ENCODE measurements at places on chromosomes 1 and 21. TPM values are rescaled to one million over a fixed set of nuclear protein-coding genes. Genes with fewer than 3 reads are reported as not detected.

The GOLT1A gene
- not detected for total RNA-seq

The LPAR3 gene
- 0.59 TPM for total RNA-seq

The CLIC6 gene
- not detected for total RNA-seq

The CD1E gene
- total RNA-seq, result not detected

The GPR25 gene
- 0.86 TPM for total RNA-seq

The B3GALT5 gene
- not detected for total RNA-seq

The TAF1A gene
- 15.2 TPM for total RNA-seq

The NPPB gene
- total RNA-seq, result not detected

The TSPEAR gene
- total RNA-seq, result not detected

The TNFRSF8 gene
- 2.2 TPM for total RNA-seq

The CNN3 gene
- 11.8 TPM for total RNA-seq

The SHE gene
- 0.04 TPM for total RNA-seq

The APCS gene
- not detected for total RNA-seq

The LAD1 gene
- 0.10 TPM for total RNA-seq

The VCAM1 gene
- total RNA-seq, result not detected

The GREM2 gene
- not detected for total RNA-seq

The CNR2 gene
- total RNA-seq, result 51.0 TPM

- no peak for DNase-seq
- H3K4me1 ChIP-seq, result peaks cover 19% of the 10 kb centered on the region
- H3K27ac ChIP-seq, result no peak overlapping the region
Observed at GRCh38 chr1:17192394-17193221, 12.3 kb upstream of the PADI1 start.

GRCh38 chr1:184300446-184300845 is 86.4 kb upstream of the C1orf21 start:
- no peak for DNase-seq
- no peaks in the 10 kb centered on the region for H3K36me3 ChIP-seq
- H3K27ac ChIP-seq, result no peak overlapping the region
- no peak overlapping the region for H3K4me3 ChIP-seq
- no peaks in the 10 kb centered on the region for H3K4me1 ChIP-seq

GRCh38 chr21:28971171-28971570 is 21.5 kb downstream of the LTN1 start:
- H3K4me3 ChIP-seq, result no peak overlapping the region
- H3K27ac ChIP-seq, result no peak overlapping the region
- DNase-seq, result no peak
- no peaks in the 10 kb centered on the region for H3K4me1 ChIP-seq
- no peaks in the 10 kb centered on the region for H3K27me3 ChIP-seq

GRCh38 chr1:34747638-34747941 is 7.3 kb upstream of the GJB5 start:
- H3K27ac ChIP-seq, result no peak overlapping the region
- no peak overlapping the region for H3K4me3 ChIP-seq
- no peaks in the 10 kb centered on the region for H3K36me3 ChIP-seq
- H3K27me3 ChIP-seq, result peaks cover 8% of the 10 kb centered on the region
- no peak for DNase-seq
- no peaks in the 10 kb centered on the region for H3K4me1 ChIP-seq

- H3K27me3 ChIP-seq, result peaks cover 12% of the 10 kb centered on the region
- no peak for DNase-seq
- no peaks in the 10 kb centered on the region for H3K36me3 ChIP-seq
- peaks cover 20% of the 10 kb centered on the region for H3K4me1 ChIP-seq
- H3K27ac ChIP-seq, result no peak overlapping the region
Observed at GRCh38 chr21:34200288-34200905, 127.0 kb downstream of the MRPS6 start.

- H3K27ac ChIP-seq, result no peak overlapping the region
- DNase-seq, result no peak
- H3K4me3 ChIP-seq, result no peak overlapping the region
- H3K36me3 ChIP-seq, result peaks cover 44% of the 10 kb centered on the region
Observed at GRCh38 chr1:150688763-150689162, 8.2 kb downstream of the GOLPH3L start.

GRCh38 chr1:82346141-82346540 is 545.4 kb downstream of the ADGRL2 start:
- H3K27ac ChIP-seq, result no peak overlapping the region
- H3K4me3 ChIP-seq, result no peak overlapping the region
- DNase-seq, result no peak
- no peaks in the 10 kb centered on the region for H3K4me1 ChIP-seq

GRCh38 chr1:207919523-207920170 is 8.7 kb upstream of the CD34 start:
- H3K4me3 ChIP-seq, result no peak overlapping the region
- peaks cover 7% of the 10 kb centered on the region for H3K4me1 ChIP-seq
- no peak for DNase-seq
- no peak overlapping the region for H3K27ac ChIP-seq
- H3K36me3 ChIP-seq, result no peaks in the 10 kb centered on the region

DNA sequence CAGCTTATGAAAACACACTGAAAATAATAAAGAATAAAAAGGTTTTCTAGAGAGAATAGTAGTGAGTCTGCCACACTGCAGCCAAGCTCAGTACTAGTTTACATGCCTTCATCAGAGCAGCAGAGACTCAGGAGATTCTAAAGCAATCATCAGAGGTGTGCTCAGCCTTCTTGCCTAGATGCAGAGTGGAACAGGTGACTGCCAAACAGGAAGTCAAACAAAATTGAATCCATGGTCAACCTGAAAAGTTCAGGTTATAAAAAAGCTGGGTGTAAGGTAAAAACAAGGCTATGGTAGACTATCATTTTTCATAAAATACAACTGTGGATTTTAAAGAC is 165.3 kb upstream of the C1orf105 start:
- no peak overlapping the region for H3K27ac ChIP-seq
- DNase-seq, result no peak
- no peaks in the 10 kb centered on the region for H3K27me3 ChIP-seq

DNA sequence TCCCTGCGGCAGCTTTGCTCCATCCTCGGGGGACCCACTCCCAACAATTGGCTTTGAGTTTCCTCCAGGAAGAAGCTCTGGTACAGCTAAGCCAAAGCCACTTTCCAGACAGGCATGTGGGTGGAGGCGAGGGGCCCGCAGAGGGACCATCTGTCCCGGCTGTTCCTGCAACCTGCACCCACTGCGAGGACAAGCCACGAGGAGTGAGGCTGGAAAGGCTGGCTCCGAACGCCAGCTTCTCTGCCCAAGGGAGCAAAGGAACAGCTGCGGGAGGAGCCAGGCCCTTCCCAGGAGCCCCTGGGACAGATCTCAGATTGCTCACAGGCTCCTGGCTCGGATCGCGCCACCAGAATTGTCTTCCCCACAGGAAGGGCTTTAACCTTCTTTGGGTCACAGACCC is 28.3 kb upstream of the PEF1 start:
- peaks cover 28% of the 10 kb centered on the region for H3K27me3 ChIP-seq
- no peak for DNase-seq
- no peak overlapping the region for H3K27ac ChIP-seq

DNA sequence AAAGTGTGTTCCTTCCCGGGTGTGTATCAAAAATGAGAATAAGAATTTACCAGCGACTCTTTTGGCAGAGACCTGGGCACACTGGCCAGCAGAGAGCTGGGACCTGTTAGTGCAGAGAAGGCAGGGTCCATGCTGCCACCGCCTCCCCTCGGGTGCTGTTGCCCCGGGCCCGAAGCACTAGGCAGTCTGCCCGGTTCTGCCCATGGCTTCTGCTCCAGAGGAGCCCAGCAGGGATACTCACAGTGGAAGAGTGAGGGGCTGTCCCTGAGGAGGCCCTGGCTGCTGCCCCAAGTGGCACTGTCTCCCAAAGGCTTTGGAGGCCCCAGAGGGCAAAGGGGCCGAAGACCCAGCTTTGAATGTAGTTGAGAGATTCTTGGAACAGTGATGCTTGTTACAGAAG is 80.5 kb downstream of the MIS18A start:
- H3K36me3 ChIP-seq, result no peaks in the 10 kb centered on the region
- no peak overlapping the region for H3K27ac ChIP-seq
- DNase-seq, result no peak
- no peak overlapping the region for H3K4me3 ChIP-seq

DNA sequence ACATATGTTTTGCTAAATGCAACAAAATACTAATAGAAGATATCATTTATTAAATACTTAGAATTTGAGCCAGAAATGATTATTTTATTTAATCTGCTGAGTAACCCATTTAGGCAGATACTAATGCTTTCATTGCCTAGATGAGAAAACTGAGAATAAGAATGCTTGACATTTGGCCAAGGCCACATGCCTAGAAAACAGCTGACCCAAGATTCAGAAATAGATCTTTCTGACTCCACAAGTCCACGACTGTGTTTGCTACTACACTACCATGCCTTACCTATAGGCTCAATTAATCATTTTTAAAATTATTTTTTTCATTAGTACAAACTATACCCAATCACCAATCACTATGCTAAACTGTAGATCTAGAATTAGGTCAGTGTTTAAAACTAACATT is 129.7 kb downstream of the ATP1B1 start:
- no peak for DNase-seq
- no peaks in the 10 kb centered on the region for H3K27me3 ChIP-seq
- H3K4me3 ChIP-seq, result no peak overlapping the region
- H3K4me1 ChIP-seq, result no peaks in the 10 kb centered on the region

GRCh38 chr1:107935396-107936064 is 29.4 kb downstream of the VAV3 start:
- DNase-seq, result peak; percentile 25
- H3K4me3 ChIP-seq, result peak overlapping the region; percentile 68
- peak overlapping the region; percentile 84 for H3K27ac ChIP-seq
- H3K27me3 ChIP-seq, result no peaks in the 10 kb centered on the region
- peaks cover 2% of the 10 kb centered on the region for H3K36me3 ChIP-seq

- no peak overlapping the region for H3K27ac ChIP-seq
- H3K36me3 ChIP-seq, result no peaks in the 10 kb centered on the region
- peaks cover 2% of the 10 kb centered on the region for H3K4me1 ChIP-seq
- H3K27me3 ChIP-seq, result no peaks in the 10 kb centered on the region
- H3K4me3 ChIP-seq, result no peak overlapping the region
- DNase-seq, result no peak
Observed at GRCh38 chr1:41502912-41503311, 18.4 kb upstream of the EDN2 start.

DNA sequence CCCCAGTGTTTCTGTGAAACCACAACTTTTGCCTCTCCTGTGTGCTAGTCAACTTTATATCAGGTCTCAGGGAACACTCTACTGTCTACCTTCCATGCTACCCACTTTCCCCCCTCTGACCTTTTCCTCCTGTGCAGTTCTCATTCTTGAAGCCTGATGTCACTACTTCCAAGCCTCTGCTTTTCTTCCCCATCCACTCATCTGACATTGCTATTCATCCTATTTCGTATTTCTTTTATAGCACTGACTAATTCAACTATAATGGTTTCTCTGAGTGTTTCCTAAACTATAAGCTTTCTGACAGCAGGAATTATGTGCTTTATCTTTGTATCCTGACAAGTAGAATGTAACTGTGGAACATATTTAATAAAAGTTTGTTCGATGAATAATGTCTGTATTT is 18.2 kb upstream of the DPH5 start:
- no peaks in the 10 kb centered on the region for H3K27me3 ChIP-seq
- peaks cover 45% of the 10 kb centered on the region for H3K4me1 ChIP-seq
- H3K27ac ChIP-seq, result no peak overlapping the region
- no peak for DNase-seq
- H3K36me3 ChIP-seq, result peaks cover 31% of the 10 kb centered on the region

- no peak overlapping the region for H3K4me3 ChIP-seq
- DNase-seq, result peak; percentile 36
- H3K27ac ChIP-seq, result no peak overlapping the region
- no peaks in the 10 kb centered on the region for H3K36me3 ChIP-seq
- peaks cover 4% of the 10 kb centered on the region for H3K4me1 ChIP-seq
- H3K27me3 ChIP-seq, result peaks cover 33% of the 10 kb centered on the region
Observed at GRCh38 chr1:53485478-53486394, 26.5 kb downstream of the DMRTB1 start.

DNA sequence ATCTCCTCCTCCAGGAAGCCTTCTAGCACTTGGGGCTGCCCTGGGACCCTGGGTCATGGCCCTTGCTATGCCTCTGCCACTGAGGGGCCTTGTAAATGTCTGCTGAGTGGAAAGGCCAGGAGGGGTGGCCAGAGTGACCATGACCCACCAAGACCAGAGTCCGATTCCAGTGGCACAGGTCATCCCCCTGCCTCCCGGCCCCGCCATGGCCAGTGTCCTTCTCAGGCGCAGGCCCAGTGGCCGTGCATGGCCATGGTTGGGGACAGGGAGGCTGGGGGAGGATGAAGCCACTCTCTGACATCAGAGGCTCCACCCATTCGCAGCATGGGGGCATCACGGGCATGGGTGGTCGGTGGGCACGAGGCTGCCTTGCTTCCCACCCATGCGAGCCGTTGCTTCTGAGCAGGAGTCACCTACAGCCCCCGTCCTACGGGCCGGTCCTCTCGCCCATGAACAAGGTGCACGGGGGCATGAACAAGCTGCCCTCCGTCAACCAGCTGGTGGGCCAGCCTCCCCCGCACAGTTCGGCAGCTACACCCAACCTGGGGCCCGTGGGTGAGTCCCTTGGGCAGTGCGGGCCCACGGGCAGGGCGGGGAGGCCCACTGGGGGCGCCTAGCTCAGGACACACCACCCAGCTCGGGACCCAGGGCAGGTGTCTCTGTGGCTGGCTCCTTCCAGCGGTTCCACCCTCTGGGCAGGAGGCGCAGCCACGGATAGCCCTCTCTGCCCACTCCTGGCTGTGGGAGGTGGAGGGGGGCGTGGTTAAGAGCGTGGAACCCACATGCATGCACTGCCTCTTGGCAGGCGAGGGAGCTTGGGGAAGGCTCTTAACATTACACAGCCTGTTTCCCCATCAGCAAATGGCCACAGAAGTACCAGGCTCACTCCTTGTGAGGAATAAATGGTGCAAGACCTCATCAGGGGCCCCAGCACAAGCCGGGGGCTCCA is 22.4 kb upstream of the CCDC27 start:
- H3K4me3 ChIP-seq, result no peak overlapping the region
- no peak for DNase-seq
- H3K36me3 ChIP-seq, result no peaks in the 10 kb centered on the region
- H3K27ac ChIP-seq, result no peak overlapping the region

DNA sequence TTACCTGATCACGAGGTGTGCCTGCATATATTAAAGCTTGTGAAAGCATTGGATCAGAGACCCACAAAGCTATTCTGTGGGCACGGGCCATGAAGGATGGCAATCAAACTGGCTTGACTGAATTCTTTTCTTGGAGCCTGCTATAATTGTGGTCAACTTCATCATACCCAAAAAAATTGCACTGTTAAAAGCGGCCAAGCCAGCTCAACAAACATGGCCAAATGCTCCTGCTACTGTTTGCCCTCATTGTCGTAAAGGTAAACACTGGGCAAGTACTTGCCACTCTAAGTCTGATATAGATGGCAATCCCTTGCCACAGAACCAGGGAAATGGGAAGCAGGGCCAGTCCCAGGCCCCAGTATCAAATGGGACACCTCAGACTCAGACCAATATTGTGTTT is 6.6 kb upstream of the GSTM5 start:
- DNase-seq, result no peak
- H3K27ac ChIP-seq, result no peak overlapping the region
- H3K4me1 ChIP-seq, result no peaks in the 10 kb centered on the region
- H3K4me3 ChIP-seq, result no peak overlapping the region
- H3K27me3 ChIP-seq, result no peaks in the 10 kb centered on the region
- H3K36me3 ChIP-seq, result peaks cover 3% of the 10 kb centered on the region

GRCh38 chr21:32975811-32976431 is 49.8 kb upstream of the OLIG2 start:
- no peak for DNase-seq
- peaks cover 27% of the 10 kb centered on the region for H3K27me3 ChIP-seq
- no peaks in the 10 kb centered on the region for H3K36me3 ChIP-seq
- H3K27ac ChIP-seq, result no peak overlapping the region
- no peaks in the 10 kb centered on the region for H3K4me1 ChIP-seq
